ENCODE measurements at places on chromosomes 6 and 20.
A peak's percentile ranks its signal among the peaks of the same experiment; 100 is the strongest.

- no peak for DNase-seq
These were observed 11.5 kb upstream of the IPCEF1 start for GRCh38 chr6:154367839-154368695.

- no peak for DNase-seq
These were observed 300.5 kb upstream of the SUPT3H start for GRCh38 chr6:45678285-45678607.

GRCh38 chr20:41165001-41165882, 27.9 kb downstream of the PLCG1 start:
- DNase-seq, result no peak

GRCh38 chr6:166395778-166396177, 13.0 kb upstream of the MPC1 start:
- no peak for DNase-seq

GRCh38 chr20:41318271-41318649, 729 bp upstream of the ZHX3 start:
- no peak for DNase-seq

DNA sequence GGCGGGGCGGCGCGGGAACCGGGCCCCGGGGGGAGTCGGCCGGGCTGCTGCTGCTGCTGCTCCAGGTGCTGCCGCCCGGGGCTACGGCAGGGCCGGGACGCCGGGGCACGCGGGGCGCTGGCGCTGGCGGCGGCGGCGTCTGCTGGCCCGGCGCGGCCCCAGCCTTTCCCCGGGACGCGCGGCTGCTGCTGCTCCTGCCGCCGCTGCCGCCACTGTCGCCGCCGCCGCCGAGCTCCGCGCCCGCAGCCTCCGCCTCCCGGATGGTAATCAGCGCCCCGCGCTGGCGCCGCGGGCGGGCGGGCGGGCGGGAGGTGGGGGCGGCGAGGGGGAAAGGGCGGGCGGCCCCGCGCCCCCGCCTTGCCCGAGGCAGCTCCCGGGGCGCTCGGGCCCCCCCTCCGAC, 306 bp downstream of the EBF4 start:
- DNase-seq, result no peak

GRCh38 chr6:129893640-129894039, 32.5 kb upstream of the TMEM244 start:
- peak; percentile 50 for DNase-seq

- DNase-seq, result no peak
These were observed 281.0 kb downstream of the CDC5L start for GRCh38 chr6:44668391-44668930.

Data from dermis microvascular lymphatic vessel endothelial cell (primary cell).